Left lung (tissue), 14 donors: ENCODE measurements at places on chromosomes 1 and 21.
A peak's percentile ranks its signal among the peaks of the same experiment; 100 is the strongest.

GRCh38 chr1:156998840-156999500 lies 46.6 kb downstream of the ARHGEF11 start:
- DNase-seq = no peak
- H3K27ac ChIP-seq = no peak overlapping the region
- H3K4me1 ChIP-seq = no peaks in the 10 kb centered on the region
- no peaks in the 10 kb centered on the region for H3K27me3 ChIP-seq

DNA sequence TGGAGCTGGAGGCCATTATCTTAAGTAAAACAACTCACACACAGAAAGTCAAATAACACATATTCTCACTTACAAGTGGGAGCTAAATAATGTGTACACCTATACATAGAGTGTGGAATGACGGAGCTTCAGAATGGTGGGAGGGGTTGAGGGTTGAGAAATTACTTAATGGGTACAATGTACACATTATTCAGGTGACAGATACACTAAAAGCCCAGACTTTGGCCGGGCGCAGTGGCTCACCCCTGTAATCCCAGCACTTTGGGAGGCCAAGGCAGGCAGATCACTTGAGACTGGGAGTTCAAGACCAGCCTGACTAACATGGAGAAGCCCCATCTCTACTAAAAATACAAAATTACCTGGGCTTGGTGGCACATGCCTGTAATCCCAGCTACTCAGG lies 24.9 kb upstream of the LRIG2 start:
- no peaks in the 10 kb centered on the region for H3K27me3 ChIP-seq
- H3K27ac ChIP-seq = no peak overlapping the region
- DNase-seq = no peak
- H3K36me3 ChIP-seq = no peaks in the 10 kb centered on the region
- H3K4me1 ChIP-seq = peaks cover under 1% of the 10 kb centered on the region

- no peaks in the 10 kb centered on the region for H3K27me3 ChIP-seq
- no peak overlapping the region for H3K4me3 ChIP-seq
- H3K4me1 ChIP-seq = no peaks in the 10 kb centered on the region
- peak; percentile 23 for DNase-seq
- no peaks in the 10 kb centered on the region for H3K36me3 ChIP-seq
Measured at GRCh38 chr1:215710036-215710898, 143.2 kb downstream of the KCTD3 start.

DNA sequence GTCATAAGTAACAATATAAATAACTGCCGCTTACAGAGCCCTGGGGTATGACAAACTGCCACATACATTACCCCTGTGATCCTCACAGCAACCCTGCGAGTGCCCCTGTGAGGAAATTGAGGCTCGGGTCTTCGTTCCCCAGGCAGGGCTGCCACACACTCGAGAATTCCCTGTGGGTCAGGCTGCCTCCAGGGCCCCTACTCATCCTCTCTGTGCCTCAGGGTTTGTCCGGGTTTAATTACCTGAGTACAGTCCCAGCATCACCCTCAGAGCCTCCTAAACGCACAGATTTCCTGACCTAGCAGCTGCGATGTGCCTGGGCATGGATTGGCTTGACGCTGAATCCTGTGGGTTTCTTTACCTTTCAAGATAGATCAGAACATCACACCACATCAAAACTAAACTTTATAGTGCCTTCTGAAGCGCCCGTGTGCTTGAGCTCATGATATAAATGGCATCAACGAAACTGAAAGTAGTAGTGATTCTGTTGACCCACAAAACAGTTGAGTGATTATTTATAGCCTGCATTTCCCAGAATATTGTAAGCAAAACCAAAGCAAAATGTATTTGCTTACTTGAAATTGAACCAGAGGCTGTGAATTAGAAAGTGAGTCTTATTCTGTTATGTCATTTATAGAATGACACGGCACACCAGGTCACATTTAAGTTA lies 14.0 kb downstream of the SLC37A1 start:
- peak; percentile 10 for DNase-seq
- peaks cover 66% of the 10 kb centered on the region for H3K4me1 ChIP-seq
- H3K27ac ChIP-seq = peak overlapping the region; percentile 29
- no peak overlapping the region for H3K4me3 ChIP-seq
- H3K36me3 ChIP-seq = peaks cover 2% of the 10 kb centered on the region
- no peaks in the 10 kb centered on the region for H3K27me3 ChIP-seq

DNA sequence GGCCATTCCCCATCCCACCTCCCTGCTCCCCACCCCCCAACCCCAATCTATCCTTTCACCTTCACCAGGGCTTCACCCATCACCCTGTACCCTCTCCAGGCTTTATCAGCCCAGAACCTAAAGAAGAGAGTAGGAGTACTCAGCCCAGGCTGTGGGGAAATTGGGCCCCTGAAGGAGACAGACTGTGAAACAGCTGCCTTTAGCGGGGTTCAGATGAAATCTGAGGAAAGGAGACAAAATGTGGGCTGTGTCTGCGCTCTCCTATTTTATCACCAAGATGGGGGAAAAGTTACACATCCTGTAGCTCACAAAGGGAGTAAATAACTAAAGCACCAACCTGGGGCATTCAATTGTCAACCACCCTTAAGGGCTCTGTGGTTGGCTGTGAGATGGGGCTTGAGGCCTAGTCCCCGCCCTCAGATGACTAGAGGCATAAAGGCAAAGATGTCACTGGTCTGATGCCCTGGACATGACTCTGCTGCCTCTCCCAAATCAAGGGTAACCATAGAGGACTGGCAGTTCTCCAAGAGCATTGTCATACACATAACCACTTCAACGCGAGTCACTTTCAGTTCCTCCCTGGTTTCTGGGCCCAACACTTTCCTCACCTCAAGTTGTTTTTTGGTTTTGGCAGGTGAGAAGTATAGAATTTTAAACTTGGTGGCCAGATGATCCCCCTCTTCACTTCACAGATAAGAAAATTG lies 30.0 kb downstream of the SLC27A3 start:
- H3K27me3 ChIP-seq = no peaks in the 10 kb centered on the region
- H3K27ac ChIP-seq = no peak overlapping the region
- peaks cover 31% of the 10 kb centered on the region for H3K36me3 ChIP-seq
- DNase-seq = no peak

DNA sequence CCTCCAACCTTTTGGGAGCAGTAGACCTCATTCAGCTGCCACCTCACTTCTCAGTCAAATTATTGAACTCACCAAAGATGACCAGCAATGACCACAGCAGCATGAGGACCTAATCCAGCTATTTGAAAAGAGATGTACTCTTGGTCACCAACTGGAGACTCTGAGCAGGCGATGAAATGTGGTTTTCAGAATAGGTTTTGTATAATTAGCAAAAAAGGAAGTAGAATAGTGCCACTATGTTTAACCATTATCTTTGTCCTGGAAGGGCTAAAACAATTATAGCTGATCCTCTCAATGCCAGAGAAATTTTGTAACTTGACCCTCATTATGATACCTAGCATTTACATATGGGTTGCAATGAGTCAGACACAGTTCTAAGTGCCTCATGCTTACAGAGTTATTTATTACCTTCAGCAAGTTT lies at the start of gene FCRL2:
Gene FCRL2 (minus strand): TSS at position 162 of the 421 bp plus-strand sequence. CDS start 59 bp downstream, at position 103.
- no peak within 1 kb of the TSS for H3K27ac ChIP-seq
- no peak within 1 kb of the TSS for H3K4me3 ChIP-seq
- DNase-seq = no peak
